Activated CD8-positive, alpha-beta T cell treated with anti-CD3 and anti-CD28 coated beads, Interleukin-2, amount 10 ng/mL, durations not matched to agents 7 days and 5 days (primary cell): ENCODE measurements at places on chromosomes 4 and X.

DNA sequence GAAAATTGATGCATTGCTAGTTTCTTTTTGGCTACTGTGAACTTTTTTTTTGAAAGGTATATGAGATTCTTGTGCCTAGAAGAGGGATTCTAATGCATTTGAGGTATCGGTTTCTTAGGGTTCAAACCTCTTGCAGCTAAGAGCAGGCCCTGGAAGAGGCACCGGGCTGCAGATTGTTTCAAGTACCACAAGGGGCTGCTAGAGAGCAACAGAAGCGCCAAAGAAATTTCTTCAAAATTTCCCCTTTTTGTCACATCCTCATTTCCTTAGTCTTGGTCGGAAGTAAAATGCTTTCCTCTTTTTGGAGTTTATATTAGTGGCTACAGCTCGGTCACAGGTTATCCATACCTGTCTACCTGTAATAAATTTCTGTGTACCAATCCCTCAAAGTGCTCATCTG is 89.8 kb downstream of the PDGFRA start:
- DNase-seq = peak; percentile 39

GRCh38 chr4:13378973-13379759 is 105.0 kb downstream of the RAB28 start:
- DNase-seq = no peak

- DNase-seq = no peak
These were observed 562.9 kb upstream of the MAGEB2 start for GRCh38 chrX:29652484-29652883.

GRCh38 chr4:184980261-184980660 is 38.0 kb upstream of the HELT start:
- no peak for DNase-seq

- DNase-seq = no peak
These were observed 412.1 kb downstream of the CENPC start for GRCh38 chr4:67133162-67133561.
